ENCODE measurements at places on chromosomes 16 and 17.

- DNase-seq = no peak
These were observed 10.1 kb downstream of the MPO start for GRCh38 chr17:58270476-58271215.

DNA sequence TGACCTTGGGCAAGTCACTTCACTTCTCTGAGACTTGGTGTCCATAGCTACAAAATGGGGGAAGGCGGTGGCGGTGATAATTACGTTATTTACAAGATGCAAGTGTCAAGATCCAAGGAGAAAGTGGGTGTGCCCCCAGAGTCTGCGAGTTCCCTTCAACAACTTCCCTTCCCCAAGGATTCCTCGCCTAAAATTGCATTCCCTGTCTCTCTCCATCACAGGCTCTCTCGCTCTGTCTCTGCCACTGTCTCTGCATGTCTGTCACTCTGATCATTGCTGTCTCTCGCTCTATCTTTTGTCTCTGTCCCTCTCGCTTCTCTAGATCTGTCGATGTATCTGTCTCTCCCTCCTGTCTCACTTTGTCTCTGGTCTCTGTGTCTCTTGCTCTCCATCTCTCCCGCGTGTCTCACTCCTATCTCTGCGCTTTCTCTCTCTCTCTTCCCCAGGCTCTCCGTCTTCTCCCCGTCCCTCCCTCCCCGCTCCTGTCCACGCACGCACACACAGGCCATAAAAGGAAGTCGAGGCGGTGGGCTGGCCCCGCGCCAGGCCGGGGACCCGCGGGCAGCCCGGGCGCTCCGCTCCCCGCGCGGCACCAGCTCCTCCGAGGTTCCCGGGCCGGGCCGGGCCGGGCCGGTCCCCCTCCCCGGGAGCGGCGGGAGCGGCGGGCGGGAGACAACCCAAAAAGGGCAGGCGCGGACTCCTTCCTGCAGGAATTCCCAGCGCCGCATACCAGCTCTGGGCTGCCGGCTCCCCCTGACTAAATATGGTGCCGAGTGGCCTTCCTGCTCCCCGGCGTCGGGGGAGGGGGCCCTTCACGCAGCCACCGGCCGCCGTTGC lies 1.1 kb upstream of the MYH11 start:
- peak; percentile 75 for DNase-seq

- DNase-seq = no peak
These were observed 63.7 kb upstream of the PSMD7 start for GRCh38 chr16:74232806-74233465.

DNA sequence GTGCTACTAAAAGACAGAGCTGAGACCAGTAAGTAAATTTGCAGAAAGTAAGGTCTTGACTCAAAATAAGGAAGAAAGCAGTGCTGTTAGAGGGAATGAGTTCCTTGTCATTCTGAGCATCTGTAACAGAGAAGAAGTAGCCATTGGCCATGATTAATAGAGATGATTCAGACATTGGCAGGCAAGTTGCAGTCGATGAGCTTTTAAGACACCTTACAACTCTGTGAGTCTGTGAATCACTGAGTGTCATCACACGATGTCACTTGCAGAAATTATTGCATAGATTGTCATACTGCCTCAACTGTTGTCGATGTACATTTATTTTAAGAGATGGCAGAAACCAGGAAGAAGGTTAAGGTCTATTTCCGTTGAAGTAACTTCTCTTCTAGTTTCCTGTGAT lies 201.1 kb upstream of the CDH13 start:
- no peak for DNase-seq

GRCh38 chr16:47634727-47635126 lies 173.6 kb downstream of the PHKB start:
- DNase-seq = no peak

- DNase-seq = no peak
These were observed 78.8 kb upstream of the CDYL2 start for GRCh38 chr16:80883159-80883642.

- no peak for DNase-seq
These were observed 95.0 kb downstream of the RAB11FIP4 start for GRCh38 chr17:31486351-31487062.

GRCh38 chr16:51055434-51055833 lies 95.6 kb downstream of the SALL1 start:
- no peak for DNase-seq

- DNase-seq = no peak
These were observed 37.2 kb downstream of the GLP2R start for GRCh38 chr17:9862949-9863348.

GRCh38 chr17:75340631-75341030 lies 51.4 kb upstream of the SLC25A19 start:
- no peak for DNase-seq

DNA sequence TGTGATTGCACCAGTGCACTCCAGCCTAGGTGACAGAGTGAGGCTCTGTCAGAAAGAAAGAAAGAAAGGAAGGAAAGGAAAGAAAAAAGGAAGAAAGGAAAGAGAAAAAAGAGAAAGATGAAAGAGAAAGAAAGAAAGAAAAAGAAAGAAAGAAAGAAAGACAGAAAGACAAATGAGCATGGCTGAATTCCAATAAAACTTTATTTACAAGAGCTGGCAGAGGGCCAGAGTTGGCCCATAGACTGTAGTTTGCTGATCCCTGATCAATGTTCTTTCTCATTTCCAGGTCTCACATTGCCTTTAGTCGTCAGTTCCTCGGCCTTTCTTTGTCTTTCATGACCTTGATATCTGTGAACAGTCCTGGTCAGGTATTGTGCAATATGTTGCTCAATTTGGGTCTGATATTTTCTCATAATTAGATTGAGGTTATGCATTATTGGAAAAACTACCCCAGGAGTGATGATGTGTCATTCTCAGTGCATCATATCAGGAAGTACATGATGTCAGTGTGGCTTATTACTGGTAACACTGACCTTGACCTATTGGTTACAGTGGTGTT lies 68.5 kb upstream of the MED9 start:
- DNase-seq = no peak

- DNase-seq = no peak
These were observed 3.3 kb downstream of the CDK5R1 start for GRCh38 chr17:32490101-32490482.

Data from ecto neural progenitor cell (in vitro differentiated cells).